ENCODE measurements at places on chromosomes 11 and 22.

DNA sequence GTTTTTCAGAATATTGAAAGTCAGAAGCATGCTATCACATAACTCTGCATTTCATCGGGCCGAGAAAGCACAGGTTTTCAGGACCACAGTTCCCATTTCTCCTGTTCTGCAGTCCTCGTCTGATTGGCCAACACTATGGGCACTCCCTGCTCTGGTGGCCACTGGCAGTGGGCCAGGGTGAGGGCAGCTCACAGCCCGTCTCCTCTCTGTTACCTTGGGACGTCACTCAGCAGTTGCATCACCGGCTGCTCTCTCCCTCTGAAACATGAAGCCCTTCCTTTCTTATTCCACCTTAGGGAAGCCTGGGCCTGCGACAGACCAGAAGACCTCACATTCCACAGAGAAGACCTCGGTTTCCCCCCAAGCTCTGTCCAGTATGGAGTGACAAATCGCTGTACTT is 11.4 kb upstream of the MICAL3 start:
- no peak for DNase-seq

GRCh38 chr22:43853328-43853931 is 8.9 kb downstream of the SULT4A1 start:
- DNase-seq: no peak

- DNase-seq: no peak
Measured at GRCh38 chr11:46386005-46386578, 4.6 kb downstream of the MDK start.

DNA sequence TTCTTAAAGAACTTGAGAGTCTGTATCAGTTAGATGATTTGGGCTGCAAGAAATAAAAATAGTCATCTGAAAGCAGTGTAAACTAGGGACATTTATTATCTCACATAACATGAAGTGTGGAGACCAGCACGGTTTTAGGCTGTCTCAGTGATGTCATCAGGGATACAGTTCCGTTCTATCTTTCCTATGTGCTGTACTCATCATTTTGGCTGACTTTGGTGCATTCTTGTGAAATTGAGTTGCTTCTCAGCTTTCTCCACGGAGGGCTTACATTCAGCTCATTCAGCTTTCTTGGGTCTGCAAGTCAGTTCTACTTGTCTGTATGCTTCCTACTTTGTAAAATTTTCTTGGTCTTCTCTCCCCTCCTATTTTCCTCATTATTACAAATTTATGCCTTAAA is 51.8 kb upstream of the LIN7C start:
- no peak for DNase-seq

GRCh38 chr22:36425977-36426523 is 38.3 kb upstream of the MYH9 start:
- no peak for DNase-seq

DNA sequence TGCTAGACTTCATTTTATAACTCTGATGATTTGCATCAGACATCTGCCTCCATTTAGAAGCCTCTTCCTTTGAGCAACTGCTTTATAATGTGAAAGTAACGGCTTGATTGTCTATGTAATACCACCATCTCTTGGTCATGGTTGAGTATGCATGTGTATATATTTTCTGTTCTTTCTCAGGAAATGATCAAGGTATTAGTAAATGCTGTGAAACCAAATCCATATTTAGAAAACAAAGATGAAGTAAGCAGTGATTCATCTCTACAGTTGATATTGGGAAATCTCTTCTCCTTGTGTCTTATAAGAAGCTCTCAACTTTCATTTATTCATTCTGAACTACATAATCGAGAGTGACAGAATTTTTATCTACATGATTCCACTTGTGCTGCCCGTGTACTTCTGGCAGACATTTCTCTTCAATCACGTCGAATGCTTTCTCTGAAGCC is 104.6 kb upstream of the ANO3 start:
- DNase-seq: no peak

DNA sequence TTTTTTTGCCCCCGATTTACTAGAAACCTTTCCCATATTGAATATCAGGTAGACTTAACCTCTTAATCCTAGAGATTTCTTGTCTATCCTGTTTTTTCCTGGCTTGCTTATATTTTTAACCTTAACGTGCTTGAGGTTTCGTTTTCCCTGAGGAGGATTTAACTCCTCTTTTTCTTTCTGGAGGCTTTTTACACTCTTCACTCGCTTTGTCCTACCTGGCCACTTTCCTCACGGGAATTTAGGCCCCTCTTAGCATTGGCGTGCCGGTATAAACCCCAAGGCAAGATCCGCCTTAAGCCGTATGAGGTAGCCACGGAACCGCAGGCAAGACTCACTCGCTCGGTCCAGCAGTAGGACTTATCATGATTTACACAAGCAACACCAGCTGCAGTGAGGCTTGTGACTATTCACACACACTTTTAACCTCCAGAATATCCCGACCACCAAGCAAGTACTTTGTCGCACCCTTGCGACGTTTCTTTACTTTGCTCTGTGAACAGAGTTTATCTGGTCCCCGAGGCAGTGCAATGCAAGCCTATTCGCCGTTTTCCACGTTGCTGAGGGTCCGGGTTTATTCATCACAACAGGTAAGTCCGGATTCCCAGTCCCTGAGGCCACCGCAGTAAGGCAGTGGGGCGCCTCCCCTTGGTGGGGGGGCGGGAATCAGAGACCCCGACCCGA is 20.6 kb upstream of the ALDH3B2 start:
- DNase-seq: no peak

DNA sequence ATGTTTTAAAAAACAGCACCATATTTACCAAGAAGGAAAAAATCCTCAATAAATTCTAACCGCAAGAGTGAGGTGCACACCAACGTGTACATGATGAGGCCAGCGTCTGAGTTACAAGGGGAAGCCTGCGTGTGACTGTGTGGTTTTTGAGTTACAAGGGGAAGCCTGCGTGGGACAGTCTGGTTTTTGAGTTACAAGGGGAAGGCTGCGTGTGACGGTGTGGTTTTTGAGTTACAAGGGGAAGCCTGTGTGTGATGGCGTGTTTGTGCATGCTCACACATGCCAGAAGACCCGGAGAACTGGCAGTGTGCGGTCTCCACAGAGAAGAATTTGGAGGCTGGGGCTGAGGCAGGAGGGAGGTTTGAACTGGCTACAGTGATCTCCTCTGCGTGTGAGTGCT is 1376.4 kb downstream of the TBC1D22A start:
- DNase-seq: no peak

DNA sequence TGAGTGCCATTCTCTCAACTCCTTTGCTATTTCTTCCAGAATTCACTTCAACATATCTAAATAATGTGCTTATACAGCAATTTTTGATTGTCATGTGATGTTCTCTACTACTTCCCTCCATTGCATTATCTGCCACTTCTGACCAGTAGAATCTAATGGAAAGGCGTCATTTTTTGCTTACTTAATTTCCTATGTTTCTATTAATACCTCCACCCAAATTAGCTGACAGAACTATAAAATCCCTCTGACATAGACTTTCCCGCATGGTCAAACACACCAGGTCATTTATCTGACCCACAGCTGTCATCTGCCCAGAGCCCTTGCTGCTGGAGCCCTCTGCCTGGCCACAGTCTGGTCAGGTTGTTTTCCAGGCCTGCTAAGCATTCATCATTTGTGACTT is 258.6 kb upstream of the NARS2 start:
- DNase-seq: no peak

- no peak for DNase-seq
Measured at GRCh38 chr22:50082197-50082715, 3.0 kb downstream of the MLC1 start.

DNA sequence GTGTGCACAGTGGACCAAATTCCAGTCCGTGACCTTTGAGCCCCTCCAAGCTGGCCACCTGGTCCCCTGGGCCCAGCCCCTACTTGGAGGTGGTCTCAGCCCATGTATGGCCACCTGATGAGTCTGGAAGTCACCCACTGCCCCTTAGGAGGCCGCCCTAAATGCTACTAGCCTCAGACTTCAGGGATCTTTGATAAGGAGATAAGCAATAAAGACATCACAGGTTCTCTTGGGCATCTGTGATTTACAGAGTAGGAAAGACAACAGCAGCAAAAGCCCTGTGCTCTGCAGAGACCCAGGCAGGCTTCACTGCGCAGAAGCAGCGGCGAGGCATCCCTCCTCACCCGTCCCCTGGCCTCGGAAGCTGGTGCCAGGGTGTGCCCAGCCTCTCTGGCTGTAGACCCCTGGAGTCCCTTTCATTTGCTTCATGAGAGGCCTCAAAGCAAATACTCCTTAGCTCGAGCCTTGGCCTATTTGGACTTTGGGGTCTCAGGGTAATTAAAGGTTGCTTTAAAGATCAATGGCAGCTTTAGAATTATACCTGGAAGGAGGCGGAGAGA is 360.1 kb downstream of the TBC1D22A start:
- DNase-seq: no peak

DNA sequence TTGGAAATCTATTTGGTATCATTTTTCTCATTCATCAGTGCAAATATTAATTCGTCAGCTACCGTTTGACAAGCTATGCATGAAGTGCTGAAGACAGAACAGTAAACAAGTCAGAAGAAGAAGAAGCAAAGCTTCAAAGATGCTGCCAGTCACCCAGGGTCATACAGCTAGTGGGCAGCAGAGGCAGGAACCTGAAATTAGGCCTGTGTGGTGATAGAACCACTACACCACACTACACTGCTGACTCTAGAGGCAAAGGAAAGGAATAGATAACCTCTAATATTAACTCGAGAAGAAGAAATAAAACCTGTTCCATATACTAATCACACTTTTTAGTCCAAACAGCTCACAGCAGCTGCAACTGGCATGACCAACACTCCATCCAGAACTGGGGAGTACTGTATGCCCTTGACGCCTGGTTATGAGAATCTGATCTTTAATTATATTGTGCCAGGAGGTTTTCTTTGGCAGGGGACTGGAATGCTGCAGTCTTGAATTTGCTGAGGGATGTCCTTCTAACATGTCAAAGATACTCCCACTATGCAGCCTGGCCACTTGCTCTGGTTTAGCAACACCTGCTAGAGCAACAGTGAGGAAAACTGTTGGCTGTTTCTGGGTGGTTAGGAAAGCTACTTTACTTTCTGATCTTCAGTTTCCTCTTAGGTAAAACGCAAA is 73.0 kb downstream of the PAK1 start:
- DNase-seq: no peak

DNA sequence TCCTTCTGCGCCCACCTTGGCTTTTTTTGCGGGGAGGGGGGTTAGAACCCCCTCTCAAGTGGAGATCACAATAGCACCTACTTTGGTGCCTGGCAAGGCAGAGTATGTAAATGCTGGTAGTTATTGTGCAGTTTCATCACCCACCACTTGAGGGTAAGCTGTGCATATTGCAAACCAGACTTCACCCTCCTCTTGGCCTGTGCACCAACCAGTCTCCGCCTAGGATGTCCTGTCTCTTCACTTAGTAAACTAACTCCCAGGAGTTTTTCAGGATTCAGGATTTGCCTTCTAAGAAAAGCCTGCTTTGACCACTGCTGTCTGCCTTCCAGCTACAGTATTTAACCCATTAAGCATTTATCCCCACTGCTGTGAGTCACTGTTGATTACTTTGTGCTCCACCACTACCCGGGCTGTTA is 2.0 kb upstream of the UBXN1 start:
- DNase-seq: no peak

GRCh38 chr11:104965735-104966134 is 2.6 kb downstream of the CASP4 start:
- no peak for DNase-seq

GRCh38 chr11:47980088-47980906 is at the start of gene PTPRJ:
Gene PTPRJ (plus strand): TSS chr11:47980559. CDS start chr11:47980913, 354 bp downstream.
- peak; percentile 49 for DNase-seq

DNA sequence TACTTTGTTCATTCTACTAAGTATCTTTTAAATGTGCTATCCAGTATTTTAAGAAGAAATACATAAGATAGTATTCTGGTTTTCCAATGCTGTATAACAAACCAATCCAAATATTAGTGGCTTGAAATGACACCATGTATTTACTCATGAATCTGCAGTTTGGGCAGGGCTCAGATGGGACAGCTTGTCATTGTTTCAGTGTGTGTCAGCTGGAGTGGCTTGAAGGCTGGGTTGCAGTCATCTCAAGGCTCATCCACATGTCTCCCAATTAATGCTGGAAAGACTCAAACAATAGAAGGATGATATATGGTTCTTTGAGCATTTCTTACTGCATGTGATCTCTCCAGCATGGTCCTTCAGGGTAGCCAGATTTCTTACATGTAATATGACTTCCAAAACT is 146.2 kb downstream of the ARHGAP42 start:
- DNase-seq: no peak

DNA sequence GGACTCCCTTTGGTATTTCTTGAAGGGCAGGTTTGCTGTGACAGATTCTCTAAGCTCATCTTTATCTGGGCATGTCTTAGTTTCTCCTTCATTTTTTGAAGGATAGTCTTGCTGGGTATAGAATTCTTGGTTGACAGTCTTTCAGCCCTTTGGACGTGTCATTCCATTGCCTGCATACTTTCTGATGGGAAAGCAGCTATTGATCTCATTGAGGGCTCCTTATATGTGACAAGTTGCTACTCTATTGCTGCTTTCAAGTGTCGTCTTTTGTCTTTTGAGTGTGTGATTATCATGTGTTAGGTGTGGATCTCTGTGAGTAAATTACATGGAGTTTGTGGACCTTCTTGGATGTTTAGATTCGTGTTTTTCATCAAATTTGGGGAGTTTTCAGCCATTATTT is 21.9 kb downstream of the IGHMBP2 start:
- no peak for DNase-seq

- DNase-seq: no peak
Measured at GRCh38 chr11:22559416-22559815, 66.2 kb downstream of the FANCF start.

- no peak for DNase-seq
Measured at GRCh38 chr11:100235085-100235484, 452.0 kb upstream of the ARHGAP42 start.

DNA sequence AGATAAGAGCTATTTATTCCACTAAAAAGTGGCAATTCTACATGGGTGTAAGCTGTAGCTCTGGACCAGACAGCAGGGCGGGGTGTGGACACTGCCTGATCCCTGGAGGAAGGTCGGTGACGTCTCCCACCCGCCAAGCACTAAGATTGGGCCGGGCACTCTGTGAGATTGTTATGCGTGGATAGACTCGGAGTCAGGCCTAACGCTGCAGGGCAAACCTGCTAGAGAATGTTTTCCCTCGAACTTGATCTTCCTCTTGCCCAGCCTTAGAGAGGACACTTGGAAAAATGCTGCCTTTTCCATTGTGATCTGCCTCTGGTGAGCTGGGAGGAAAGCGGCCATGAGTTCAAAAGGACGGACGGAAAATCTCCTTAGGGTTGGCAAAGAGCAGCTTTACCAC is 1273.4 kb downstream of the TBC1D22A start:
- no peak for DNase-seq

GRCh38 chr22:39152024-39152510 is 413 bp downstream of the CBX7 start:
- no peak for DNase-seq

GRCh38 chr22:48241658-48242057 is 1479.2 kb downstream of the TBC1D22A start:
- no peak for DNase-seq

DNA sequence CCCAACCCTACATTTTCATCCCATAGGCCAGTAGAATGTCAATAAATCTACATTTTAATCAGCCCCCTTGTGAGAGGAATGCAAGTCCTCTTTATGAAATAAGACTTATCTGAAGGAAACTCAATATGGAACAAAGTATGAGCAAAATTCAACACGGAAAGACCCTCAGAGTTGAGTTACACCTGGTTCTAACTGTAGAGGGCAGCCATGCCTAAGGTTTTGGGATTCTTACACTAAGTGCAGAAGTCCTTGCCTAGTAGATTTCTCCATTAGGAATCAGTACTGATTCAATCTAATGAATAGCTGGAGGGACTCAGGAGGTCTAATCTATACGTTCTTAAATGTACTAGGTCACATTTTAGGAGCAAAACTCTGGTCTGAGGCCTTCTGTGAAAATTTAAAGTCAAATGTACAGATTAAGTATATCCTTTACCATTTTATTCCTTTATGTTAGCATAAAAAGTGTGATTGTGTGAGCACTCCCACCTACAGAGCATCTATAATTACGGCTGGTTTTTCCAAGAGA is 904.5 kb downstream of the DLG2 start:
- no peak for DNase-seq

All from T follicular helper cell (primary cell).